ENCODE measurements at places on chromosomes 2 and 18. TPM values are rescaled to one million over a fixed set of nuclear protein-coding genes. Genes with fewer than 3 reads are reported as not detected.
A peak's percentile ranks its signal among the peaks of the same experiment; 100 is the strongest.

DNA sequence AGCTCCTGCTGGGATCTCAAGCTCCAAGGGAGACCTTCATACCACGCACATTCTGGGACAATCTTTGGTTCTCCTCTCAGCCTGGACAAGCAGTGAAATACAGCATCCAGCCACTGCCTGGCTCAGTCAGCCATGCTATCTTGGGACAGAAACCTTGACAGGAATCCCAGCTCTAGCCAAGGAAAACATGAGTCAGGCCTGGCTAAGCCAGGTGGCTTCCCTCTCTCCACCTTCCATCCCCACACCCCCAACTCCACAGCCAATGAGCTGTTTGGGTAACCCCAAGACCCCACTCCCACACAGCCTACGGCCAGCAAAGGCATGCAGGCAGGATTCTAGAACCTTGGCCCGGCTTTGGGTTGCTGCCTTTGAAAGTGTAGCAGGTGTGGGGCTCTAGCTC, 64.9 kb downstream of the MCFD2 start:
- no peak overlapping the region for H3K4me3 ChIP-seq
- H3K36me3 ChIP-seq: no peaks in the 10 kb centered on the region
- H3K27ac ChIP-seq: peak overlapping the region; percentile 73
- DNase-seq: no peak
- H3K27me3 ChIP-seq: no peaks in the 10 kb centered on the region

DNA sequence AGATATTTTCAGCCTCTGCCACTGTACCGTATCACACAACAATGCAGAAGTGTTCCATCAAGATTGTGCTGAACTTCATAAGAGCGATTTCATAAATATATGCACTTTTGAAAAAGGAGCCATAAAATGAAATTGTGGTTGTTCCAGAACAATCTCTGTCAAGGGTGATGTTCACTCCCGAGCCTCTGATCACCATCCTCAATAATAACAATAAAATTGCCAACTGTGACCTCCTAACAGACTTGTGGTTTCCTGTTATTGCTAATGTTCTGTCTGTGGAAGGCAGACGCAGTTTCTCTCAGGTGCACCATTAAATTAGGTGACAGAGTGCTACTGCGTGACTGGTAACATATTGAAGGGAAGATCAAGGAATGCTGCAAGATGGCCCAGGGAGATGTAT, 383.7 kb downstream of the SOCS6 start:
- DNase-seq: no peak
- no peaks in the 10 kb centered on the region for H3K36me3 ChIP-seq
- no peaks in the 10 kb centered on the region for H3K27me3 ChIP-seq
- no peak overlapping the region for H3K27ac ChIP-seq

DNA sequence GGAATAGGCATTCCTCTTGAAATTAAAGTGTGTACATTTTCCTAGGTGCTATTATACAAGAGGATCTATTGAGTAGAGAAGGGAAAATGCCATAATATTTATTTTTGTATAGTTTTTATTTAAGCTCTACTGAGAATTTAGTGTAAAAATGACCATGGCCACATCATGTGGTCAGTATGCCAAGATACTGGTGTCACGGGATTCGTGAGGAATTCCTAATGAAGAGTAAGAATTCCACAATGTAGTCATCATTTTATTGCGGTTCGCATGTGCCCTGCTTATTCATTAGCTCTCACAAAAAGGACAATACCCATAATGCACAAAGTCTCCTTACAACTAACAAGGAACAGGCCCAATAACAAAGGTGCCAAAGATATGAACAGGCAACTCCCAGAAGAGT, 39.3 kb upstream of the PARD3B start:
- H3K4me3 ChIP-seq: no peak overlapping the region
- no peaks in the 10 kb centered on the region for H3K27me3 ChIP-seq
- H3K4me1 ChIP-seq: no peaks in the 10 kb centered on the region
- DNase-seq: no peak
- no peak overlapping the region for H3K27ac ChIP-seq

GRCh38 chr18:36035253-36035652, 32.1 kb downstream of the RPRD1A start:
- H3K27me3 ChIP-seq: no peaks in the 10 kb centered on the region
- H3K36me3 ChIP-seq: peaks cover 11% of the 10 kb centered on the region
- H3K4me3 ChIP-seq: no peak overlapping the region
- H3K27ac ChIP-seq: no peak overlapping the region
- DNase-seq: no peak

The RTP5 gene
- 2.1 TPM for total RNA-seq

The PLCD4 gene
- total RNA-seq: 0.33 TPM
